ENCODE measurements at places on chromosomes 4 and X.

GRCh38 chr4:55184600-55185523 is 59.5 kb upstream of the KDR start:
- peak; percentile 19 for DNase-seq

- DNase-seq: no peak
These were observed 24.1 kb upstream of the MRFAP1 start for GRCh38 chr4:6616087-6616995.

DNA sequence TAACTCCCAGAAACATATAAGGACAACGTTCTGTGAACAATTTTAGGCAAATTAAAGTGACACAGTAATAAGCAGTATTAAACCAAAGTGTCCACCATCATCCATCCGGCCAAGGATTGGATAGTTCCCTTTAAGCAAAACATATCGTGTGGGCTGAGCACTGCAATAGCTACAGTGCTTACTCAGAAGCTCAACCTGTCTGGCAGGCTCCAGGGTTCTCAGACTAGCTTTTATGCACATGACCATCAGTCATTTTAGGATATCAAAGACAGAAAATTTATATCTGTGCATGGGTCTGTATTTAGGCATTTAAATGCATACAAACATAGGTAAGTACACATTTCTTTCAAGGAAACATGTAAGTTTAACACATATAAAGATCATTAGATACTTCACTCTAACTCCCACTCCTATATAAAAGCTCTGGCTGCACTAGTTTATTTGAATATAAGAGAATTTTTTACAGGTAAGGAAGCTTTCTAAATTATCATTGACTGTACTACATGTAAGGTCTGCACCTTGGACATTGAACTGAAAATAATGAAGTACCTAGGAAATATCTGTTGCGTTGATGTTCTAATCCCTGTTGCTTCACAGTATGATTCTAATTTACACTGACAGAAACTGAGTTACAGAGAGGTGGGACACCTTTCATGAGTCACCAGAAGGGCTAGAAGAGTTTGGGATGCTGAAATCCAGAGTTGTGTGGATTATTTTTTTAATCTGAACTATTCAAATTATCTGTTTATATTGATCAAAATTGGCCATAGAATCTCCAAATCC is 67.6 kb downstream of the ELOVL6 start:
- no peak for DNase-seq

GRCh38 chr4:123651536-123652180 is 255.1 kb downstream of the SPRY1 start:
- no peak for DNase-seq

DNA sequence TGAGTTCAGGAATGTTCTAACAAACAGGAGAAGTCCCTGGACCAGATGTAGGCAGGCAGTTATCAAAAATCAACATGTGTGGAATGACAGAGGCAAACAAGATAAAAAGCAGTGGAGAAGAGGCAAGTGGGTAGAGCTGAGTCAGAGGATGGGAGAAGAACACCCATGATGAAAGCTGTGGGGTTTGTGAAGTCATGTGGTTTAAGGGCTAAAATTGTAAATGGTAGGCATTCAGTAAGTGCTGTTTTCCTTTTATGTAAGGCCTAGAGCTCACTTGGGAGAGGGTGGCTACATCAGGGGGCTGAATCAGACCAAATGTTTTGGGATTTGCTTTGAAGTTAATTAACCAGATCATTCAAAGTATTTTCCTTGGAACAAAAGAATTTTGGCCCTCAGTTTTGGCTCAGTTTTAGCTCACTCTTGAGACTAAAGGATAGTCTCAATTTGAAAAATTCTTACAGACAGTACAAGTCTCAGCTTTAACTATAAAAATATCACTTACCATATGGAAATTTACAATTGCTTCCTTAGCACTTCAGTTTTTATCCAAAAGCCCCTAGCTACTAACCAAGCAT is 114.5 kb upstream of the PCDH7 start:
- DNase-seq: no peak

DNA sequence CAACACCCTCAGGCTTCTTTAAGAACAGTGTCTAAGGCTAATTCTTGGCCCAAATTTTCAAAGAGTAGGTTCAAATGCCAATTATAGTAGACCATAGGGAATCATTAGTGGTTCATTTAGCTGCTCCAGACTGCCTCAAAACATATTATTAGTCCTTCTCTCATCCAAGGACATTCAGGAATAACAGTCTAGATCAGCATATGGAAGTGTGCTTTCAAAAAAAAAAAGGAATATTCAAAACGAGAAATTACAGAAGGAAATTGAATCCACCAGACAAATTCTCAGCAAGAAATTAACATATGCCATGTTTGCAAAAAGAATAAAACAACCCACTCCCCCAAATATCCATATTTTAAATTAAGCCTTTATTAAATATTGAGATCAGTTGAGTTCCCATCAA is 293.1 kb downstream of the SMARCA1 start:
- no peak for DNase-seq

DNA sequence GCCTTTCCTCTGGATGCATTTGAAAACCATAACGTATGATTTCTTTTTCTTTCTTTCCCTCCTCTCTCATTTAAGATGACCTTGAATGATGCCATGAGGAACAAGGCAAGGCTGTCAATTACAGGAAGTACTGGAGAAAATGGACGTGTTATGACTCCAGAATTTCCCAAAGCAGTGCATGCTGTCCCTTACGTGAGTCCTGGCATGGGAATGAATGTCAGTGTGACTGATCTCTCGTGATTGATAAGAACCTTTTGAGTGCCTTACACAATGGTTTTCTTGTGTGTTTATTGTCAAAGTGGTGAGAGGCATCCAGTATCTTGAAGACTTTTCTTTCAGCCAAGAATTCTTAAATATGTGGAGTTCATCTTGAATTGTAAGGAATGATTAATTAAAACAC is 142.8 kb downstream of the GRIA2 start:
- no peak for DNase-seq

DNA sequence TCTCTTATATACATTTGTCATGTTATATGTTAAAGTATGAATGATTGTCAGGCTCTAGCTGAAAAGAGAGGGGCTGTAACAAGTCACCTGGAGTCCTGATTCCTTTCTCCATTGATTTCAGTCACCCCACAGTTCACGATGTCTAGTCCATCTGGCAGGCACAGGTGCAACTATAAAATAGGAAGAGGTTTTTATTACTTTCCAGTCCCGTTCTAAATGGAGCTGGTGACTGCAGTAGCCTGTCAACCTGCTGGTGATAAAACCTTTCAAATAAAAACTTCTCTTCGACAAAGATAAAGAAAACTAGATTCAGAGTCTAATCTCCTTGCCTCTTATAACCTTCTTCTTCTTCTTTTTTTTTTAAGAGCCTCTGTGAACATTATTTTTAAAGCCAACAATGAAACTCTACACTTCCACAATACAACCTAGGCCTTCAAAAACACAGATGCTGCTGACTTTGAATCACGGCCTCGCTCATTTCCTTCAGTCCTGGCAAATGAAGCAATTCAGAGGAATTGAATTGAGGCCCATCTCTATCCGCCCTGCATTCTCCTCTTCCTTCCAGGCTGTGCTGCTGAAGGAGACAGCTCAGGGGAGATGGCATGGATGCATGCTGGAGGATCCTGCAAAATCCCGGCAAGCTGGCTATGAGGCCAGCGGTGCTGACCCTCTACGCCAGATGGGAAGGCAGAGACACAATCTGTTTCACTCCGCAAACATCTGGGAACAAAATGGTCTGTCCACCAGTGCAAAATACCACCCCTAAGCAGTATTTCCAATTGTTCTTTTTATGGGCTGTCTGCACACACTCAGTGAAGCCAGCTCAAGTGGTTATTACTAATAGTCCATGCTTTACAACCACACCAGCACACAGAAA is 27.3 kb upstream of the CDKN2AIP start:
- DNase-seq: no peak

DNA sequence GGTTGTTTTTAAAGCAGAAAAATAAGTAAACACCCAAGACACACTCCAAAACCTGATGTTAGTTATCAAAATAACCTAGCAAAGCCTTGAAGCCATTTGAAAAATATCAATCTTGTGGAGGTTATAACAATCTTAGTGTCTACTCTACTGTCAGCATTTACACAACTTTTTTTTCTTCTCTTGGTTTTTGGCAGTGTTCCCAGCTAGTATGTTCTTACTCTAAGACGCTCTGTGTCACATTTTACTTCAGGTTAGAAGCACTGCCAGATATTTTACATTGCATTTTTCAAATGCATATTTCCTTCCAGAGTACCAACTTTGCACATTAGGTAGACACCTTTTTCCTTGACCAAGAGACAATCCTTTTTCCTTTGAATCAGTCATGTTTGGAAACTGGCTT is 114.0 kb upstream of the INPP4B start:
- DNase-seq: peak; percentile 0
